Activated CD8-positive, alpha-beta memory T cell treated with anti-CD3 and anti-CD28 coated beads for 24 hours (primary cell): ENCODE measurements at places on chromosomes 5 and 9.

DNA sequence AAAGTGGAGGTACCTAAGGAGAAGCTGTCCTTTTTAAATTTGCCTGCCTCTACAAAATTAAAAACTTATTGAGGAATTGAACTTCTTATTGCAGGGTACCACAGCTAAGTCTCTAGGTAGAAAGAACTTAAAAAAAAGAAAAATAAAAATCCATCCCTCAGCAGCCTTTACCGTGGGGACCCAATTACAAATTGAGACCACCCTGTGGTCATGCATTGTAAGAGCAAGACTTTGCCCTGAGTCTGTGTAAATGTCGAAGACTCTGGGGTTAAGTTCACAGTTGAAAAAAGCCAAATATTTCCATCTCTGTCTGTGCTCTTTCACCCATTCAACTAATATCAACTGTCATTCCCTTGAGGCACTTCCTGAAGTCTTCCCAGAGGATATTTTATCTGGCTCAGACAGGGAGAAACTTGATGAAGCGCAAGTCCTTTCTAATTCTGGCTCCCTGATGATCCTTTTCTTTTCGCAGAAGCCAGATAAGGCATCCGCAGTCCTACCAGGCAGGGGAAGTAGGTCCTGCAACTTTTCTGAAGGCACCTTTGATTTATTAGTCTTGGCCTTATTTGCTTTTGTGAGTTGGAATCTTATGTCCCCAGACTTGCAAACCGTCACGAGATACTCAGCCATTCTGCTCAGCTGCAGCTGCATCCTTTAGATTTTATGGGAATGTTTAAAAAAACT is 323.8 kb upstream of the WWC1 start:
- no peak for DNase-seq

- DNase-seq = no peak
Measured at GRCh38 chr9:131546336-131547084, 1.2 kb downstream of the PRRT1B start.

- DNase-seq = no peak
Measured at GRCh38 chr9:135698767-135699166, 514 bp downstream of the SOHLH1 start.

GRCh38 chr5:1488882-1489680 is 34.7 kb downstream of the LPCAT1 start:
- DNase-seq = peak; percentile 77

DNA sequence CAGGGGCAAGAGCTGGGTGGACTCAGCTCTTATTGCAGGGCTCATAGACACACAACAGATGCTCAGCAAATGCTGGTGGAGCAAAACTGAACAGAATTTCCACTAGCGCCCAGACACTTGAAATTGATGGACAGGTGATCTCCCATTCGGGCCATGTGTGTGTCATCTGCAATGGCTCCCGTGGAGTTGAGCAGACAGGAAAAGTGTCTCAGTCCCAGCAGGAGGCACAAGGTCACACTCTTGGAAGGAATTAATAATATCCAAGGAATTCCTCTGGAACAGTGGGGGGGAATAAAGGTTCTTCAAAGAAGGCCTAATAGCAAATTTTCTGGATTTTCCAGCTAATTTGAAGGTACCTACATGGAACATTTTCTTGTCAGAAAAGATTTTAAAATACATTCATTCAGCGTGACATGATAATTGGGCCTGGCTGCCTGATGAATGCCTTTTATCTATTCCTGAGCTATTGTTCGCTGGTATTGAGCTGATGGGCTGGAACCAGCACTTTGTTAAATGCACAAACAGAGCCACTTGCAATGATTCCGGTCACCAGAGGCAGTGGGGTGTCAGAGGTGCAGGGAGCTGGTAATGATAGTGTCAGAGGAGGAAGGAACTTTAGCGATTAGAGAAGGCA is 31.5 kb upstream of the ALDH1B1 start:
- DNase-seq = no peak

DNA sequence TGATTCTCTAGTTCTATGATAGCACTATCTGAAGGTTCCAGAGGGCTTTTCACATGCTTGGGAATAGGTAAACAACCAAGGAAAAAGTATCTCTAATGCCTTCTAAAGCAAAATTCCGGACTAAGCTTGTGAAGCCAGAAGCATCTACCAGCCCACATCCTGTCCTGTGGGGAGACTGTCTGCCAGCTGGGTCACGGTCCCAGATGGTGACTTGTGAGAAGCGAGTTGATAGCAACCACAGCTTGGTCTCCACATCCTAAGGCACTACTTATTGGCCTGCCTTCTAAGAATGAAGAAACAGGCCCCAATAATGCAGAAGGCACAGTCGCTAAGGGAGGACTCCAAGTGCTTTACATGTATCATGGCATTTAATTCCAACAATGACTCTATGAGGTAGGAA is 184.1 kb upstream of the ADRA1B start:
- no peak for DNase-seq

DNA sequence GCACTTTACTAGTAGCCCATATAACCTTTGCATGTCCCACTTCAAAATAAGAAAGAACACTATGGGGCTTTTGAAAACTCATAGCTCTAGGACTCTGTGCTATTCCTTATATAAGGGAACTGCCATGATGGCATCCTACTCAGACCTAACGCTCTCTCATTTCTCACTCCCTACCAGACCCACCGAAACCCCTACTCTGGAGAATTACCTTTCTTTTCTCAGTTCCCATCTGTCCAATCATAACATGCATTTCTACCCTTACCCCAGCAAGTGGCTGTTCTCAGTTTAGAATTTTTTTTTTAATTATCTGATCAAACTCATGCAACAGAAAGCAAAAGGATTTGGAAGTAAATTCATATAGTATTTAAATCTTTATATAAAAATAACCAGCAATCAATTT is 27.3 kb downstream of the CARNMT1 start:
- no peak for DNase-seq

DNA sequence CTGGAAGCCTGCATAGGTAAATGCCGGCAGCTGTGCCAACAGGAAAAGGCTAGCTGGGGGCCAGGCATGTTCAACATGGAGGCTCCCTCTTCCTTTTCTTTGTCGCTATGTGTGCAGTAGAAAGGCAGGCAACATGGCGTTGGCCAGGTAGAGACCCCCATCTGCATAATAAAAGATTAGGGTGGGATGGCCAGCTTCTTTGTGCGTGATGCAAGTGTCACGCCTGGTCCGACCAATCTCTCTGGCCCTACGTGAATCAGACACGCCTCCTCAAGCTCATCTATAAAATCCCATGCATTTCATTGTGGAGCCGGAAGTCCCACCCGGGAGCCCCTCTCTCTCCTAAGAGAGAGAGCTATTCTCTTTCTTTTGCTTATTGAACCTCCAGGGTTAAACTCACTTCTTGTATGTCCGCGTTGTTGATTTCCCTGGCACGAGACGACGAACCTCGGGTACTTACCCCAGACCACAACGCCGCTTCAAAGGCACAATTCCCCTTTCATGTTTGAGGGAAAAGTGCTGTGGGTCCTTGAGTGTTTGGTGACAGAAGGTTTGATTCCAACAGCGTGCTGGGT is 25.0 kb upstream of the C5orf47 start:
- no peak for DNase-seq

- DNase-seq = no peak
Measured at GRCh38 chr5:404666-405241, 38.2 kb upstream of the EXOC3 start.

GRCh38 chr9:77175151-77175550 is 2.2 kb upstream of the VPS13A start:
- no peak for DNase-seq

DNA sequence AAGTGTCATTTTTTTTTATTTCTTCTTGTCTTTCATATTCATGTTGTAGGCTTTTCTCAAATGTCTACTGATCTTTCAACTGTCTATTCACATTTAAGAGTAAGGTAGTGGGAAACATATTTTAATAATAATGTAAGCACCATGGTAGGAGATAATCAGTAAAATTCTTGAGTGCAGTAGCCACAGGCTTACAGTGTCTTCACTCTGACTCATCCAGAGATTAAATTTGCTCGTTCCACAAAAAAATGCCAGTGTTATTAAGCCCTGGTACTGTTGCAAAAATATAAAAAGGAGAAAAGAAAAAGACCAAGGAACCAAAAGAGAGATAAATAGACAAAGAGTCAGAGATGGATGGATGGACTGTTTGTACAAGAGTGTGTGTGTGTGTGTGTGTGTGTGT is 43.0 kb downstream of the PARP8 start:
- DNase-seq = no peak

DNA sequence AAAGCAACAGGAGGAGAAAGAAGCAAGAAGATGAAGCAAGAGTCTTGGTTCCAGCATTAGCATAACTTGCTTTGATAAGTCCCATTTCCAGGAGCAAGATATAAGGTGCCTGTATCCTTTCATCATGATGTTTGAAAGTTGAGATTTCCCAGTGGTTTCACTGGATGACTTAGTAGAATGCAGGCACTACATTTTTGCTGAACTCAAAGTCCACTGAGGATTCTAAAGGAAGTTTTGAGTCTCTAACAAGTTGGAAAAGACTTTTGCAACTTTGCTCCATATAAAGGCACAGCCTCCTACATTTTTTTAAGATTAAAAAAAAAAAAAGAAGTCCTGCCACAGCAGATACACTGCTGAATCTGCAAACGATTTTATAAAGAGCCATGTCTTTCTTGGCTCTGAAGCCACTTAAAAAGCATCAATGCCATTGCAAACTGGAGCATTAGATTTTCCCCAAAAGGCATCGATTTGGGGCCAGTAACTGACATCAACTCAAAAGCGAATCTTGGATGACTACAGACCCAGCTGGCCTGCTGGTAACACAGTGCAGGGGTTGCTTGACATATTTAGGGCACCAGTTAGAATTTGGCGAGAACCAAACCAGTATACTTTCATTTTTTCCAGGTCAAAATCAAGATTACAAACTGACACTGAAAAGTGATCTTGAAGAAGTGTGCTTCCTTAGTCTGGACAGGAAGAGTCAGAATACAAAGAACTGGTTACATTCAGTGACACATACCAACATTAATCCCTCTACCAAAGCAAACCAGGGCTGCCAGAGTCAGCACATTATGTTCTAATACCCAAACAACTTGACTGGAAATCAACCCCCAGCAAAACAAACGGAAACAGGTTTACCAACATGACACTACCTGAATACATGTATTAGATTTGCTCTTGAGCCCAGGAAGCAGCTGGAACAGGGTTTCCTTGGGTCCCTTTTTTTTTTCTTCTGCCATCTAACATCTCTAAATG is 39.1 kb upstream of the KCNV2 start:
- DNase-seq = no peak

DNA sequence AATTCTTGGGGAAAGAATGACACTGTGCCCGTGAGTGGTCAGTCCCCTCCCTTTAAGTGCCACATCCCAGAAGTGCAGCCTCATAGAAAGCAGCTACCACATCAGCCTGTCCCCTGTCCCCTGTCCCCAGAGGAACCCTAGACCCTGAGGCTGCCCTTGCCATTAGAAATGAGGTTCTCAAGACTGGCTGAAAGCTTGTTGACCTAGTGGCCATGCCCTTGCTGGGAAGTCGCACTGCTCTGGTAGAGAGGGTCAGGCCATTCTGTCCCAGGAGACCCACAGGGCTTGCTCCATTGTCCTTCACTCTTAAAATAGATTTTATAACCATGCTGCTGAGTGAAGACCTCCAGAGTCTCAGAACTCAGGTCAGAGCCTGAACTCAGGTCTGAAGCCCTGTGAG is 184.5 kb downstream of the RGS3 start:
- no peak for DNase-seq

DNA sequence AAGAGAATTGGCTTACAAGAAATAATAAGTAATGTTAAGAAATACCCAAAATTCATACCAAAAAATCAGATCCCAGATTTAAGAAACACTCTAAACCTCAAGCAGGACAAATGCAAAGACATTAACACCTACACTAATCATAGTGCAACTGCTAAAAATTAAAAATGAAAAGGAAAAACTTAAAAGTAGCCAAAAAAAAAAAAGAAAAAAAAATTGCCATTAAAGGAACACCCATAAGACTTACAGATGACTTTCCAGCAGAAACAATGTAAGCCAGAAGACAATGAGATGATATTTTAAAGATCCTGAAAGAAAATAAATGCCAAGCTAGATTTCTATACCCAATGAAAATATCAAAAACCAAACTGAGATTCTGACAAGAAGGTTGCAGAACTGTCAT is 101.5 kb downstream of the DENND1A start:
- no peak for DNase-seq

GRCh38 chr5:109852371-109853155 is 162.8 kb downstream of the MAN2A1 start:
- DNase-seq = no peak

GRCh38 chr5:119412279-119413227 is 39.7 kb upstream of the HSD17B4 start:
- no peak for DNase-seq

GRCh38 chr5:33299621-33300208 is 141.1 kb upstream of the TARS1 start:
- DNase-seq = no peak

DNA sequence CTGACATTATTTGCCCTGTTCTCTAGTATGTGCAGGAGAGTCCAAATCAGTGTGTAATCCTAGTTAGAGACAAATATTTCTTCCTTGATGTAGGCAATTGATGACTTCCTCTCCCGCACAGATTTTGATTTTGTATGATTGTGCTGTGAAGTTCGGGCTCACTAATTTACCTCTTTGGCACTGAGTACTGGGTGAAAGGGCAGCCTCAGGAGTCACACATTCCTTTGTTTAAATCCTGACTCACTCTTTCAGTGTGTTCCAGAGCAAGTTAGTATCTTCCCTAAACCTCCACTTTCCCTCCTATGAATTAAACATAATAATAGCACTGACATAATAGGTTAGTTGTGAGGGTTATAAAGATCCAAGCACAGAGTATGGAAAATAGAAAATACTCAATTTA is 269.7 kb downstream of the ISL1 start:
- no peak for DNase-seq

DNA sequence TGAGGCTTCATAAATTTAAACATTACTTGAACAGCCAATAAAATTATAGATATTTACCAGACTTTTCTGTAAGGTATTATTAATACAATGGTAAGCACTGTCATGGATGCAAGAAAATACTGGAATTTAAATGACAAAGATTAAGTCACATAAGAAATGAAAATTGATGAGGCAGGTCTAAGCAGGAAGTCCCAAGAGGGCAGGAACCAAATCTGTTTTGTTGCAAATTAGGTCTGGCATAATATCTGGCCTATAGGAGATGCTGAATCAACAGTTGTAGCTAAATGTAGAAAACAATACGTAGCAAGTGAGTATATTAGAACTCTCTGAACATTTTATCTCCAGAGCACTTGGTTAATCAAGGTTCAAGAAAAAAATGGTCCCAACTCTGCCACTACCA is 142.5 kb downstream of the EBF1 start:
- DNase-seq = no peak

- no peak for DNase-seq
Measured at GRCh38 chr5:126168785-126169184, 254.4 kb upstream of the GRAMD2B start.

GRCh38 chr5:81552852-81553566 is 159.1 kb upstream of the ACOT12 start:
- DNase-seq = no peak

DNA sequence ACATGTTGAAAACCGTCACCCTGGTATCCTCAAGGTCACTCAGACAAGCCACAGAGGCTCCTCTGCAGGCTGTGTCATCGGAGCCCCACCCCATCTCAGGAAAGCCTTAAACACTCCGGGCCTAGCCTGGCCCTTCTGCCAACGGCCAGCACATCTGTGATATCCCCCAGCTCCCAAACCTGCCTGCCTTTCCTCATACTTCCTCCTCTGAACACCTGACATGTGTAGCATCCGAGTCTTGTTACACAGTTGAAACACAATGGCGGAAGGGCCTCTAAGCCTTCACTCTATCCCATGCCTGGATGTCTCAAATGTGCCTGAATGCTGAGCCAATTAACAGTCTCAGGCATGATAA is 32.9 kb upstream of the TGFBR1 start:
- no peak for DNase-seq
